ENCODE measurements at places on chromosomes 4 and X. TPM values are rescaled to one million over a fixed set of nuclear protein-coding genes. Genes with fewer than 3 reads are reported as not detected.

- peak; percentile 20 for DNase-seq
These were observed 10.7 kb upstream of the DLG3 start for GRCh38 chrX:70433848-70434351.

- no peak for DNase-seq
These were observed 103.5 kb upstream of the OTUD4 start for GRCh38 chr4:145283909-145284308.

DNA sequence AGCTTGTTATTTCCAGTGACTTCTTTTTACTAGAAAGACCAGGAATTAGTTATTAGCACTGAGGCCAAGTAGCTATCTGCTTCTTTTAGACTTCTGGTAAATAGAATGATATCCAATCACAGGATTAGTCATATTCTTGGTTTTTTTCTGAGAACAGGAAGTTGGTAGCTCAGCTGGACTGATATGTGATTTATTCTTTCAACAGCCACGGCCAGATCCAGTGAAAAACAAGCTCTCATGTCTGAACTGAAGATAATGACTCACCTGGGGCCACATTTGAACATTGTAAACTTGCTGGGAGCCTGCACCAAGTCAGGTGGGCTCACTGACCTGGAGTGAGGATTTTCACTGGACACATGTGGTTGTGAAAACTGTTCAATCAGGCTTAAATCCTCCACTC lies 48.6 kb downstream of the PDGFRA start:
- DNase-seq: no peak

DNA sequence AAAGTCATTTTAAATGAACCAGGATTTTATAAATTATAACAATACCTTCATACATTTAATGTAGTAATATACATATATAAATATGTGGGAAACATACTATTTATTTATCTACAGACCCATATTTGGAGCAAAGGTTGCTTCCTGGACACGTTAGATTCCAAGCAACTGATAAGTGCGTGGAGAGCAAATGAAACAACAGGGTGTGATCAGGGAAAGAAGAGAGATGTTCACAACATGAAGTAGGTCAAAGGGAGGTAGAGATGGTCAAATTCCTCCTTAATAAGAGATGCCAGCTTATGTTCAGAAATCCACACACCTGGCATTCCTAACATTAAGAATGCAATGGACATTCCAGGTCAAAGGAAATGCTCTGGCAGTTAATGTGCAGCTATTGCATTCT lies 53.1 kb upstream of the HPGD start:
- DNase-seq: no peak

DNA sequence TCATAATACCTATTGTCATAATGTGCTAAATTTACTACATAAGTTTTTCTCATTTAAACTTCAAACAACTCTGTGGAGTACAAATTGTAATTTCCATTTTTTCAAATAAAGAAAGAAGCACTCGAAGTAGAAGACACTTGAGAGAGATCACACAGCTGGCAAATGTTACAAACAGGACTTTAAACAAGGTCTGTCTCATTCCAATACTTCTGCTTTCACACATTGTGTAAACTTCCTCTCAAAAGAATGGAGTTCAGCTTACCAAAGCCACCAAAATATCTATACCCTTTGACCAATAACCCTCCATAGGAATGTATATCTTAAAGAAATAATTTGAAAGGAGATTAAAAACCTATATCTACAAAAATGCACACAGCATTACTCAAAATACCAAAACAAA lies 88.3 kb downstream of the OPHN1 start:
- DNase-seq: no peak

DNA sequence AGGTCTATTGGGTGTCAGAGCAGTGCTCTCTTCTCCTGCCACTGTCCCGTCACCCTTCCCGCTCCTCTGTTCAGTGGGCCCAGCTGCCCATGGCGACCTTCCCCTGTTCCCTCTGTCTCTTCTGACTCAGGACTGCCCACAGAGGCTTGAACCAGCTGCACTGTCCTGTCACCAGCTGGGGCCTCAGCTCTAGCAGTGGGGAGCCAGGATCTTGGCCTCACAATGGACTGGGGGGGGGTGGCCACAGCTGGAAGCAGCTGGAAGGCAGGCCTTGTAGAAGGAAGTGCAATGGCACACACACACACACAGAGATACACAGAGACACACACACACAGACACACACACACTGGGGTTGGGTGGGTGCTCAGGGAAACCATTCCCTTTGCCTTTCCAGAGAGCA lies 114.0 kb upstream of the PJA1 start:
- no peak for DNase-seq

DNA sequence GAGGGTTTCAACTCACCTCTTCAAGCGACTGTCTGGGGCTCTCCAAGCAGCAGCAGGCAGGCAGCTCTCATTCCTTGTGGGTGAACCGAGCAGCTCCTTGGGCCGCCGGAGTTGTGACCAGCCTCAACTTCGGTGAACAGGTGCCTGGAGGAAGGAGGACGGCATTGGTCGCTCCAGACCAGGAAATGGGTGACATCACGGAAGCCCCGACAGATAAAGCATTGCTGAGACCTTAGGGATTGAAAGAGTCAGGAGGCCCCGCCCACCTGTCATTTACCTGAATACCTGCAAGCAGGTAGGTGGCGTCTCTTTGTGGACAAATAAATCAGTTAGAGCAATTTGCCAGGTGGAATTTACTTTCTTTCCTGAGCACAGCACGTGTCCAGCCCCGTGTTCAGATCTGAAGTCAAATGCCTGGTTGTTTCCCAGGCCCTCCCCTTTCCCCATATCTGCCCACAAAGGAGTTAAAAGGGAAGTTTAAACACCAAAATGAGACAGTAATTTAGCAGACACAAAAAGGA lies at the start of gene LNX1:
TSS of gene LNX1 (minus strand) at position 115 of the 521 bp plus-strand sequence. CDS start 17,484 bp downstream, outside the sequence.
- no peak for DNase-seq

GRCh38 chr4:25343671-25344070 lies 31.1 kb downstream of the ZCCHC4 start:
- DNase-seq: no peak

GRCh38 chr4:154004016-154004415 lies 215.1 kb upstream of the SFRP2 start:
- DNase-seq: no peak

DNA sequence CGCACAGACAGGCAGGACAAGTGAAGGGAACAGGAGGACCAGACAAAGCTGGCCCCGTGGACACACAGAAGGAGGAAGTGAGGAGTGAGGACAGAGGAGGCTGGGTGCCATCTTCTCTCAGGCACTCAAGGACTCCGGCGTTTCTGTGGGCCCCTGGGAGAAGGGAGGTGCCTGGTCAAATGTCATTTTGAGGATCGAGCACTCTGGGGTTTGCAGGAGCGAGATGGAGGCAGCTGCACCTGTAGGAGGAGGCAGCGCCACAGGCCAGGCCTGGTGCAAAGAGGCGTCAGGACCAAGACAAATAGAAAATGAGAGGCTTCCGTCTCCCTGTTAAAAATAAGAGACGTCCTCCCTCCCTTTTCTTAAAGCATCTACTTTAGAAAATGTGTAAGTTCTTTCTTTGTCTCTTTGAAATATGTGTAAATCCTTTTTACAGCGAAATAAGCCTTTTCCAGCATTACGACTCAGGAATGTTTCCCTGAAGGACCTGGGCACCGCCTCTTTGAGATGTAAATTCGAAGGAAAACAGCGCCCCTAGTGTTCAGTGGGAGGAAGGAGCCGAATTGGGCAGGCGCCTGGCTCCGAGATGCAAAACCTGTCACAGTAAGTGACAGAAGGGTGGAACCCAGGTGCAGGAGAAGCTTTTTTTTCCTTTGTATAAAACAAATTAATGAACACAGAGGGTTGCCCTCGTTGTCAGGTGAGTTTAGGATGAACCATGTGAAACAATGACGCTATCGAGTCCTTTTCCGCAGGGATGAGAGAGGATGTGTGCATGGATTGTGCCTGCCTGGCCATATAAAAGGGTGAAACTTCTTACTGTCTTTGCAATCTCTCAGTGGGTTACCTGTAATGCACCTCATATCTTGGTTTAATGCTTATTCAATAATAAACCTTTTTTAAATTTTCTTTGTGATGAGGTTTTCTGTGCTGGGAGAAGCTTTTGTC lies 1.4 kb upstream of the C4orf50 start:
- peak; percentile 20 for DNase-seq

TNIP3 gene
- not detected for total RNA-seq

ZDHHC15 gene
- total RNA-seq: 0.05 TPM

GAGE12E gene
- total RNA-seq: not detected

AFP gene
- 1.3 TPM for total RNA-seq
